ENCODE measurements at places on chromosomes 5 and 9. TPM values are rescaled to one million over a fixed set of nuclear protein-coding genes. Genes with fewer than 3 reads are reported as not detected.

The CCDC152 gene
- total RNA-seq = 6.9 TPM

The CNTNAP3B gene
- total RNA-seq = 0.64 TPM

GRCh38 chr5:52419357-52419756, 368.4 kb upstream of the ITGA1 start:
- no peak overlapping the region for H3K27ac ChIP-seq
- no peaks in the 10 kb centered on the region for H3K4me1 ChIP-seq
- H3K27me3 ChIP-seq = no peaks in the 10 kb centered on the region
- no peaks in the 10 kb centered on the region for H3K36me3 ChIP-seq
- H3K4me3 ChIP-seq = no peak overlapping the region
- DNase-seq = no peak

DNA sequence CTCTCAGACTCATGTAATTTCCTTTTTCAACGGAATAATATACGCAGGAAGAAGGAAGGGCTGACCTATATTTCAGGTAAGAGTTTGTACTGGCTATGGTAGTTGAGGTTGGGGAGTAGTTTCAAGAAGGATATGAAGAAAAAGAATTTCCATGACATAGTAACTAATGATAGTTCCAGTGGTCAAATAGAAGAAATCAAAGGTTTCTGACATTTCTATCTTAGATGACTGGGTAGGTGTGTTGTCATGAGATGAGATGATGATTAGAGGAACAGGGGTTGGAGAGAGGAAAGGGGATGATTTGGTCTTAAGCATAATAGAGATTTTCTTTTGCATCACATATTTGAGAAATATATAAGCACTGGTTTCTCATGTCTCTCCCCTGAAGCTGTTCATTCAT, 166.0 kb downstream of the SPATA31D1 start:
- peaks cover 11% of the 10 kb centered on the region for H3K4me1 ChIP-seq
- H3K4me3 ChIP-seq = no peak overlapping the region
- H3K27me3 ChIP-seq = no peaks in the 10 kb centered on the region

- no peak overlapping the region for H3K4me3 ChIP-seq
- no peak overlapping the region for H3K27ac ChIP-seq
- no peak for DNase-seq
- no peaks in the 10 kb centered on the region for H3K27me3 ChIP-seq
- H3K4me1 ChIP-seq = no peaks in the 10 kb centered on the region
Observed at GRCh38 chr5:169192536-169192935, 108.4 kb downstream of the SLIT3 start.

- H3K4me1 ChIP-seq = peaks cover 86% of the 10 kb centered on the region
- DNase-seq = no peak
- H3K36me3 ChIP-seq = peaks cover 30% of the 10 kb centered on the region
- peak overlapping the region; percentile 82 for H3K27ac ChIP-seq
Observed at GRCh38 chr5:131270809-131271208, 7.0 kb downstream of the CDC42SE2 start.

DNA sequence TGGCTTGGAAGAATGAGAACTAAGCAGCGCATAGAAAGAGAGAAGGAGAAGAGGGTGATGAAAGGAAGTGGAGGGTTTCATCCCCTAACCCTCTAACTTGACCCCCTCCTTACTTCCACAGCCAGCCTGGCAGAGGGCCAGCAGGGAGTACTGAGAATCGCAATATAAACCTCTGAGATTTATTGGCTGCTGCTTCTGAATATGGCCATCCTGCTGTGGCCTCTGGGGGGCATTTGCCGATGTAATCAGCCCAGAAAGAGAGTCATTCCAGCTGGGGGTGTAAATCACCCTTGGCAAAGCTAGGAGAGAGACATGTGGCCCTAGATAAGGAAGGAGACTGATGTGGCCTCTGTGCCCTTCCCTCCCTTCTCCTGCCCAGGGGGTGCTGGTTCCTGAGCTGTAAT, 960 bp upstream of the GFRA3 start:
- H3K27me3 ChIP-seq = peaks cover 20% of the 10 kb centered on the region
- H3K36me3 ChIP-seq = no peaks in the 10 kb centered on the region
- H3K4me1 ChIP-seq = peaks cover 6% of the 10 kb centered on the region
- DNase-seq = no peak
- H3K27ac ChIP-seq = no peak overlapping the region

- no peaks in the 10 kb centered on the region for H3K27me3 ChIP-seq
- H3K27ac ChIP-seq = no peak overlapping the region
- no peak for DNase-seq
- peaks cover 79% of the 10 kb centered on the region for H3K36me3 ChIP-seq
- peaks cover 40% of the 10 kb centered on the region for H3K4me1 ChIP-seq
- H3K4me3 ChIP-seq = no peak overlapping the region
Observed at GRCh38 chr9:292915-293314, 78.2 kb downstream of the DOCK8 start.

DNA sequence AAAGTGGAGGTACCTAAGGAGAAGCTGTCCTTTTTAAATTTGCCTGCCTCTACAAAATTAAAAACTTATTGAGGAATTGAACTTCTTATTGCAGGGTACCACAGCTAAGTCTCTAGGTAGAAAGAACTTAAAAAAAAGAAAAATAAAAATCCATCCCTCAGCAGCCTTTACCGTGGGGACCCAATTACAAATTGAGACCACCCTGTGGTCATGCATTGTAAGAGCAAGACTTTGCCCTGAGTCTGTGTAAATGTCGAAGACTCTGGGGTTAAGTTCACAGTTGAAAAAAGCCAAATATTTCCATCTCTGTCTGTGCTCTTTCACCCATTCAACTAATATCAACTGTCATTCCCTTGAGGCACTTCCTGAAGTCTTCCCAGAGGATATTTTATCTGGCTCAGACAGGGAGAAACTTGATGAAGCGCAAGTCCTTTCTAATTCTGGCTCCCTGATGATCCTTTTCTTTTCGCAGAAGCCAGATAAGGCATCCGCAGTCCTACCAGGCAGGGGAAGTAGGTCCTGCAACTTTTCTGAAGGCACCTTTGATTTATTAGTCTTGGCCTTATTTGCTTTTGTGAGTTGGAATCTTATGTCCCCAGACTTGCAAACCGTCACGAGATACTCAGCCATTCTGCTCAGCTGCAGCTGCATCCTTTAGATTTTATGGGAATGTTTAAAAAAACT, 323.8 kb upstream of the WWC1 start:
- no peaks in the 10 kb centered on the region for H3K36me3 ChIP-seq
- H3K27ac ChIP-seq = no peak overlapping the region
- no peak overlapping the region for H3K4me3 ChIP-seq
- no peak for DNase-seq
- H3K4me1 ChIP-seq = no peaks in the 10 kb centered on the region

- H3K27me3 ChIP-seq = no peaks in the 10 kb centered on the region
- no peak overlapping the region for H3K27ac ChIP-seq
- peaks cover 63% of the 10 kb centered on the region for H3K36me3 ChIP-seq
- DNase-seq = no peak
Observed at GRCh38 chr9:123127512-123128075, 94.1 kb downstream of the GPR21 start.

- no peak overlapping the region for H3K27ac ChIP-seq
- H3K4me3 ChIP-seq = no peak overlapping the region
- no peaks in the 10 kb centered on the region for H3K36me3 ChIP-seq
- no peak for DNase-seq
Observed at GRCh38 chr9:2413160-2413805, 208.3 kb upstream of the VLDLR start.

DNA sequence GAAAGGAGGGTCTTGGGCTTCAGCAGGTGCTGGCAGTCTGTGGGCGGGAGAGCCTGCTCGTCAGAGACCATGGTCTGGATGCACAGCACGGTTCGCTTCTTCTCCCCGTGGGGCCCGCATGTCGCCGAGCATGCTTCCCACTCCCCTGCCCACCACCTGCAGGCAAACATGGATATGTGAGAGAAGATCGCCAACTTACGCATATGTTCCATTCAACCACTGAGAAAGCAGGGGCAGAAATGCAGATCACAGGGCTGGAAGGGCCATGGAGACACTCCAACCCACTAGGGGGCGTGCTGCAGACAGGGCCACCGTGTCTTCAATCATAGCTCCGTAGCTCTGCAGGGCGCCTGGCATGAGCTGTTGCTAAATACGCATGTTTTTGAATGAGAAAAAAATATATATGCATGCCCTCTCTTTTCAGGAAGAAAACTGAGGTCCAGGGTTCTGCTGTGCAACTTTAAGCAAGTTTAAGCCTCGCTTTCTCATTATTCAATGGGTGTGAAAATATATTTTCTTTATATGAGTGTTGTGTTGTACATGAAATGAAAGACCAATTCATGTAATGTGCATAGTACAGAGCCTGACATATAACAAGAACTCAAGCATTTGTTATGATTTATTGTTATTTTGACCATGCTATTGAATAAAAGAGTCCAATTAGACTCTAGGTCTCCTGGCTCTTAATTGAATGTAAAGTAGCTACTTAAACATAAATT, 148.0 kb downstream of the TARS1 start:
- H3K4me1 ChIP-seq = no peaks in the 10 kb centered on the region
- H3K27ac ChIP-seq = no peak overlapping the region
- H3K36me3 ChIP-seq = no peaks in the 10 kb centered on the region
- DNase-seq = no peak

DNA sequence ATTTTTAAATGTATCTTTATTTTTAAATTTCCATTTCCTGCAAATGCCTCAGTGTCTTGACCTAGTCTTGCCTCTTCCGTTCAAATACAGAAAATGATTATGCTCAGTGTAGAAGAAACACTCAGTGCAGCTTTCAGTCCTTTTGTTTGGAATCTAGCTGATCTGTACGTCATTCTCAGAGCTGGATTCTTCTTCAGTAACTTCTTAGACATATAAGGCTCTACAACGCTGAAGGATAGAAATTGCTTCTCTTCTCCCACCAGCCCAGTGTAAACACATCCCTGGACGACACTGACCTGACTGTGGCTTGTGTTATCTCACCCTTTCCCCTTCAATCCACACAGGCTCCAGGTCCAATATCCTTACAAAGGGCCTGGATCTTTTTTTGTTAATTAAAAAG, 3.2 kb upstream of the ALDH1B1 start:
- H3K4me1 ChIP-seq = peaks cover 16% of the 10 kb centered on the region
- no peak overlapping the region for H3K4me3 ChIP-seq
- H3K27ac ChIP-seq = no peak overlapping the region
- peaks cover 12% of the 10 kb centered on the region for H3K27me3 ChIP-seq
- no peak for DNase-seq

DNA sequence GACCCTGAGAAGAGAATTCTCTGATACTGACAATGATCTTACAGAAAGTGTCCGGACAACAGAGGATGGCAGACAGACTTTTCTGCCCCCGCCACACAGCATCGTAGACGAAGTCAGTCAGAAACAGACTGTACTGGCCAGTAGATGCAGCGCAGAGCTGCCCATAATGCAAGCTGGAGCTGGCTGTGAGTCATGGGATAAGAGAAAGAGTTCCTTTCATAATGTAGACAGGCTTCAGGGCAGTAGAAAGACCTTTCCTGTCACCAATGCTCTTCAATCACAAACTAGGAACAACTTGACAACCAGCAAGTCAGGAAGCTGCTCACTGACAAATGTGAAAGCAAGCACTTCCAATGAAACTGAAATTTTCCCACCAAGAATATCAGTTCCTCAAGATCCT, 5.1 kb downstream of the SPATA31D1 start:
- no peak overlapping the region for H3K27ac ChIP-seq
- no peaks in the 10 kb centered on the region for H3K36me3 ChIP-seq
- DNase-seq = no peak
- H3K27me3 ChIP-seq = no peaks in the 10 kb centered on the region

DNA sequence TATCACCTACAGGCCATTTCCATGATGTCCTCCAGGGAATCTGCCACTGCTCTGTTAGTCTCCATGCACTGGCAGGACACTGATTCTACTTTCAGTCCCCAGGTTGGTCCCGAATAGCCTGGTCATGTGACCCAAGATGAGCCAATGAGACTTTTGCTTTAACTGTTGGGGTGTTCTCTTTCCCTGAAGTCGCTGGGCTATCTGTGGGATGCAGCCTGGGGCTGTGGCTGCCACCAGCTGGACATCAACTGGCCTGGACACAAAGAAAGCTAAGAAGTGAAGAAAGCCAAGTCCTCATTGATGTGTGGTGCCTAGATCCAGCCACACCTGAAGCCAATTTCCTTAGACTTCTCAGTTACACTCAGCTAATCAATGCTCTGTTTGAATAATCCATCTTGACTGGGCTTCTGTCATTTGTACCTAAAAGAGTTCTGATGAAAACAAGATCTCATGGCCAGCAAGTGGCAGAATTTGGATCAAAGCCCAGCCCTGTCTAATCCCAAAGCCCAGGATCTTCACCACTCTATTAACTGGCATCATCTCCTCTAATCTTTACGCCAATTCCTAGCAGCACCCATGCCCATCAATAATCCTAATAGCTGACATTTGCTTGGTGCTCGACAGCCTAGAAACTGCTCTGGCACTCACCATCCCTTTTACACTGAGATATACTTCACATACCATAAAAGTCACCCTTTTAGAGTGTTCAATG, 37.0 kb downstream of the SH3PXD2B start:
- H3K27ac ChIP-seq = no peak overlapping the region
- H3K27me3 ChIP-seq = peaks cover 5% of the 10 kb centered on the region
- no peak overlapping the region for H3K4me3 ChIP-seq
- no peaks in the 10 kb centered on the region for H3K36me3 ChIP-seq
- no peaks in the 10 kb centered on the region for H3K4me1 ChIP-seq

- no peak for DNase-seq
- no peak overlapping the region for H3K27ac ChIP-seq
- no peaks in the 10 kb centered on the region for H3K4me1 ChIP-seq
- no peaks in the 10 kb centered on the region for H3K27me3 ChIP-seq
- no peaks in the 10 kb centered on the region for H3K36me3 ChIP-seq
Observed at GRCh38 chr5:169280286-169280685, 20.7 kb downstream of the SLIT3 start.

GRCh38 chr5:22567983-22568382, 285.2 kb downstream of the CDH12 start:
- no peaks in the 10 kb centered on the region for H3K36me3 ChIP-seq
- H3K27me3 ChIP-seq = no peaks in the 10 kb centered on the region
- H3K27ac ChIP-seq = no peak overlapping the region
- no peak for DNase-seq
- no peaks in the 10 kb centered on the region for H3K4me1 ChIP-seq

GRCh38 chr5:174159327-174160114, 114.0 kb downstream of the NSG2 start:
- H3K36me3 ChIP-seq = no peaks in the 10 kb centered on the region
- no peaks in the 10 kb centered on the region for H3K4me1 ChIP-seq

GRCh38 chr5:127969002-127969401, 114.6 kb upstream of the SLC12A2 start:
- no peaks in the 10 kb centered on the region for H3K27me3 ChIP-seq
- no peaks in the 10 kb centered on the region for H3K4me1 ChIP-seq
- H3K36me3 ChIP-seq = peaks cover 32% of the 10 kb centered on the region
- DNase-seq = no peak
- H3K27ac ChIP-seq = no peak overlapping the region
- H3K4me3 ChIP-seq = no peak overlapping the region

DNA sequence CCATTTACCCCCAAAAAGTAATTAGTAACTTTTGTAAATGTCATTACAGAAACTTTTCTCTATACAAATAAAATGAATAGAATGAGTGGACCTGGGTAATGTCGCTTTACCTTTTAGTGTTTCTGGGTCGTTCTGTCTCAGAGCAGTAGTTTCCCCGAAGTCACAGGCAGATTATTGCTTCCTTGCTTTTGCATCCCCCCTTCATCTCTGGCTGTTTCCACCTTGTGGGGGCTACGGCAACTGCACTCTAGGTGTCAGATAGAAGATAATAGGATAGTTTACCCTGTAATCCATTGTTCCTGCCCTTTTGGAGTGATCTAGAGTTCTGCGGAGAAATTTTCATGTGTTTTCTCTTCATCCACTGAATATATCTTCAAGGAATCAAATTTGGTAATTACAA, 68.7 kb downstream of the PRR16 start:
- no peaks in the 10 kb centered on the region for H3K4me1 ChIP-seq
- H3K36me3 ChIP-seq = no peaks in the 10 kb centered on the region

GRCh38 chr9:2289263-2289662, 274.1 kb downstream of the SMARCA2 start:
- no peak for DNase-seq
- no peaks in the 10 kb centered on the region for H3K36me3 ChIP-seq
- no peak overlapping the region for H3K27ac ChIP-seq
- peaks cover 3% of the 10 kb centered on the region for H3K27me3 ChIP-seq
